Activated CD8-positive, alpha-beta memory T cell treated with anti-CD3 and anti-CD28 coated beads for 4 hours (primary cell): ENCODE measurements at places on chromosomes 4 and X.

GRCh38 chr4:184383497-184384055 lies 90.8 kb downstream of the IRF2 start:
- no peak for DNase-seq

- no peak for DNase-seq
These were observed at the start of gene NLGN4X for GRCh38 chrX:6228720-6229119. Gene NLGN4X (minus strand): TSS chrX:6228867. CDS start chrX:6151466, 77,401 bp downstream.

DNA sequence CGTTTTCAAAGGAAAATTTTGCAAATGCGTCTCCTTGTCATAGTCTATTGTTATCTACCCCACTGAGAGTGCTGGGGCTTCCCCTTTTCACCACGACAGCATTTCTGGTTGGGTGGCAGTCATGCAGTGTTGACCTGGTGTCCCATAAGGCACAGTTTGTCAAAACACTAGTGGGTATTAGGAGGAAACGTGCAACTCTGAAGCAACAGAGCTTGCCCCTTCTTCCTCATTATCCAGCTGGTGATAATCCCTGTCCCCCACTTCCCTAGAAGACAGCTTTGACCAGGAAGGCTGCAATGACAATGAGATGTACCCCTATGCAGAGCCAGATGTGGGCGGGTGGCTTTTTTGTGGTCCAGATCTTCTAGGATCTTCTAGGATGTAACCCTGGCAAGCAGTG lies 1.8 kb downstream of the TBC1D1 start:
- peak; percentile 27 for DNase-seq

- DNase-seq, result no peak
These were observed 58.9 kb upstream of the BCOR start for GRCh38 chrX:40156470-40157227.

- no peak for DNase-seq
These were observed 74.9 kb downstream of the METTL14 start for GRCh38 chr4:118760092-118760491.

- no peak for DNase-seq
These were observed 57.1 kb upstream of the ATXN3L start for GRCh38 chrX:13376857-13377549.

GRCh38 chr4:4339504-4340085 lies 47.3 kb upstream of the NSG1 start:
- no peak for DNase-seq

DNA sequence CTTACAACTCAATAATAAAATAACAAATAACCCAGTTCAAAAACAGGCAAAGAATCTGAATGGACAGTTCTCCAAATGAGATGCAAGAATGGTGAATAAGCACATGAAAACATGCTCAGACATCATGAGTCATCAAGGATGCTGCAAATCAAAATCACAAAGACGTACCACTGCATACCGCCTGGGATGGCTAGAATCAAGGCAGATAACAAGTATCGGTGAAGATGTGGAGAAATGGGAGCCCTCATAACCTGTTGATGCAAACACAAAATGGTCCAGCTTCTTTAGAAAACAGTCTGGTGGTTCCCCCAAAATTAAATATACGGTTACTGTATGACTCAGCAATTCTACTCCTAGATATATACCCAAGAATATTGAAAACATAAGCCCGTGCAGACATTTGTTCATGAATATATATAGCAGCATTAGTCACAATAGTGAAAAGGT lies 32.5 kb downstream of the AKAP4 start:
- no peak for DNase-seq

DNA sequence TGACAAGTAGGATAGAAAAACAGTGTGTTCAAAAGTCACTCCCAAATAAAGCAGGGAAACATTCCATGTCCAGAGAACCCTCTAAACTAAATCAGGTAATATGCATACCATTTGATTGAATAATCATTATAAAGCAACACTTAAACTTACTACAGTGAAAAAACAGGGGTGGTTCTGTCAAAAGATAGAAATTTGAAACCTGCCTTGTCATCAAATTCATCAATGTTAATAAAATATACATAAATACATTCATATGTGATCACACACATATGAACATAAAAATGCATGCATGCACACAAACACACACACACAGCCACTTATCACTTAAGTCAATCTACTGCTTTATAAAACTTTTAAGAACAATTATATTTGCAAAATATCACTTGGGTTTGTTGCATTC lies 485.8 kb upstream of the TECRL start:
- no peak for DNase-seq

- DNase-seq, result no peak
These were observed 394.1 kb downstream of the GALNTL6 start for GRCh38 chr4:172207258-172207657.

- no peak for DNase-seq
These were observed 62.3 kb upstream of the HHIP start for GRCh38 chr4:144583658-144584057.

DNA sequence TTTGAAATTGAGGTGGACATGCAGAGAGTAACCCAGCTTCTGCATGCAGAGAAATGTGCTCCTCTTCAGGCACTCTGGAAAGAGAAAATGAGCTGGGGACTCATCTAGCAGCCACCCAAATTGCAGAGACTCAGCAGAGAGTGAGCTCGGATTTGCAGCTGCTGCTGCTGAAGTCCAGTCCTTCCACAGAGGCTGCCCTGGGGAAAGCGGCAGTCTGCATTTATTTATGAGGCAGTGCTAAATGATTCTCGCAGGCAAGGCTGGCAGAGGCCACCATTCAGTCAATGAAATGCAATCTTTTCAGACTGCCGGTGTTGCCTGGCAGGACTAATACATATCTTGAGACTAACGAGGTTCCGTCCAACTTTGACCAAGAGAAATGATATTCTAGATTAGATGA lies 404.8 kb downstream of the NLGN4X start:
- DNase-seq, result no peak

GRCh38 chr4:7676398-7676922 lies 241.7 kb upstream of the PSAPL1 start:
- no peak for DNase-seq

- no peak for DNase-seq
These were observed 21.8 kb upstream of the TBC1D14 start for GRCh38 chr4:6887591-6888371.

DNA sequence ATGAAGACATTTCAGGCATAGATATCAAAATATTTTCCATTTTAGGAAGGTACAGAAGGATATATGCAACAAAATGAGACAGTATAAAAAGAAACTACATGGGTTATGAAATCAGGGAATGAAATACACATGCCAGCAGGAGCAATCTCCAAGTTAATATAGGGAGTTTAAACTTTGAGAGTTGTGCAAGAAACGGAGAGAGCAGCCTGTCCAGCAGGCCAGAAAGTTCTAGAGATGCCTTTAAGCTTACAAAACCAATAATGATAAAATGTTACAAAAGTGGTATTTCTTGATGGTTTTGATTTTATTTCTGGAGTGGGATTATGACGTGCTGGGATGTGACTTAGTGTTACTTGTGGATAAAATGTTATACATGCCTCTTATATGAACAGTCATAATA lies 2047.9 kb downstream of the ARAP2 start:
- DNase-seq, result no peak

DNA sequence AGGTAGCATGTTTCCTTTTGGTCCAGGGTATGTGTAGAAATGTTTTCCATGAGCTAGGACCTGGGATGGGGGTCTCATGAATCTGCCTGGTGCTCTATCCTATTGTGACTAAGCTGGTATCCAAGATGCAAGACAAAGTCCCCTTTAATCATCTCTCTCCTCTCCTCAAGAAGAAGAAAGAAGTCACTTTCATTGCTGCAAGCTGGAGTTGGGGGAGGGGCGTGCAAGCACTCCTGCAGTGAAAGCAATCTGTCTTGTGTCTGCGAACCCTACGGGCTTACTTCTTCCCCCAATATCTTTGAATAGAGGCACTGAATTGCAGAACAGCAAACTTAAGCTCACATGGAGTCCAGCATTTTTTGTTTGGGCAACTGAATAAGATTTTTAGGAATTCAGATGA lies 27.2 kb upstream of the GRPR start:
- no peak for DNase-seq

DNA sequence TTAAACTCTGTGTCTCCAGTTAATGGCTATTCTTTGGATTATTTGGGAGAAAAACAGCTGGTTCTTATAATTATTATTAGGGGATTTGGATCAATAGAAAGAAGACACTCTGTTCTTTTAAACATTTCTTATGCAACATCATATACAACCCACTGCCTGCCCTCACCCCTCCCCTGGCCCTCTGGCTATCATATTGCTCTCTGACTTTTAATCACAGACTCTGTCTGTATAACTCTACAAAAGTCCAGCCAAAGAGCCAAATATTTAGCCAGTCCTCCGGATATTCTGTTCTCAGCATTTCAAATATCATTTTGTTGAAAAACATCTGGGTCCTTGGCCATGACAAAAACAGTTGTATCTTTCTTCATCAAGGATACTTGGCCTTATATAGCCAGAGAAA lies 19.0 kb upstream of the PACRGL start:
- no peak for DNase-seq

- DNase-seq, result no peak
These were observed 317.1 kb downstream of the DCTD start for GRCh38 chr4:182600093-182600492.

DNA sequence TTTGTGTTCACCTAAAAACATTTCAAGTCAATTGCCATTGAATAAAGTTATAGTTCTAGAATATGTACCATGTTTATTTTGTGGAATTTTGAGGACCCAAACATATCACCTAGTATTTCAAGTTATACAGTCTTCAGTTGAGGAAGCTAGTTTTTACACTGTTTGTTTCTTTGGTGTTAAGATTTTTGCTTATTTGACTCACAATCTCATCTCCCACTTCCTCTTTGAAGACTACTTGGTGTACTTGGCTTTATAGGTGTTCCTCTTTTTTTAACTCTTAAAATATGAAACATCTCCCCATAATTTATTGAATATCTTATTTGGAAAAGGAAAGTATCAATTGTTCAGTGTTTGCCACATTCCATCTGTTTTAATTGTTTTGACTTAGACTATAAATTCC lies 675.4 kb downstream of the RAPGEF2 start:
- no peak for DNase-seq

GRCh38 chr4:99379571-99379970 lies 27.0 kb upstream of the ADH1C start:
- no peak for DNase-seq

DNA sequence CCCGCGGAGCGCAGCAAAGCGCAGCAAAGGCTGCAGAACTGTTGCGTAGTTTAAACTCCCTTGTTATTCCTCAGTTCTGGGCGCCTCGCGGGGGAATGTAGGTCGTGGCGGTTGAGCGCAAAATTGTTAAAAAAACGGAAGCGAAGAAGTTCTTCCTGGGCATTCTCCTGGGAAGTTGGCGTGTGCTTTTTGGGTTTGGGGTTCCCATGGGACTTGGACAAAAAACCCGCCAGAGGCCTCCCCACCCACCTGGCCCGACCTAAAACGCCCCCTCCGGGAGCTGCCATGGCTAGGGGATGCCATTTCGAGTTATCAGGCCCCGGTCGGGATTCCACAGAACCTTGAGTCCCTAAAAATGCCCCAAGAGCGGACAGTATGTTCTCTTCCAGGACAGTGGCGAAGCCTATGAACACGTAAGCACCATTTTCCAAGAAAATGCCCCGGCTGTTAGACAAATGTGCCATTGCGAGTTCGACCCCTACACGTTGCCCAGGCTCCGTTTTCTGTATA lies 8.9 kb downstream of the ZIC3 start:
- DNase-seq, result no peak

DNA sequence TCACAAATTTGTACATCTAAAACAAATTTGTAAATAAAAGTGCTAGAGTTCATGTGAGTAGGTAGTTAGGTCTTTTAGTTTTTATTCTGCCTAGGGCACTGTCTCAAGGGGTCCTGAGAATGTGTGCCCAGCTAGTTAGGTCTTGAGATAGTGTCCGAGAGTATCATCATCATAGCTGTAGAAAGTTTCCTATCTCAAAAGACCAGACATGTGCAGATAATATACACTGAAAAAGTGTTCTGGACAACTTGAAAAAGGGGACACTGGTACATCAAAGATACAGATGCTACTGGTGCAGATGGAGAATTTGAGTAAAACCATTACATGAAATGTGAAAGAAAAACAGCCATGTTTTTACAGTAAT lies 1.8 kb upstream of the ZCCHC4 start:
- DNase-seq, result no peak

DNA sequence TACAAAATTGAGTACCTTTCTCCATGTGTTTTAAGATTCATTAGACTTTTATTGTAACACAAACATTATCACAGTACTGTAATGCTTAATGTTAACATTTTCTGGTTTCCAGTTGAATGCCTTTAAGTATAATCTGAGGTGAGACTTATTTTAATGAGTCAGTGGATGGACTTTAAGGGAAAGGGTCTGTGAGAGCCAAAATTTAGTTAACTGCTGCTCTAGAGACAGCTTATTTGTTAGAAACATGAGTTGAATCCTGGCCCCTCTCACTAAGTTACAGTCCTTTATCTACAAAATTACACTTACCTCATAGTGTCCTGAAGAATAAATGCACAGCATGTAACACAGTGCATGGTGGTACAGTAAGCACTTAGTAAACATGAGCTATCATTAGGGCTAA lies 66.0 kb downstream of the PGRMC2 start:
- no peak for DNase-seq

- DNase-seq, result peak; percentile 32
These were observed 15.8 kb downstream of the ZCCHC12 start for GRCh38 chrX:118839334-118839958.

DNA sequence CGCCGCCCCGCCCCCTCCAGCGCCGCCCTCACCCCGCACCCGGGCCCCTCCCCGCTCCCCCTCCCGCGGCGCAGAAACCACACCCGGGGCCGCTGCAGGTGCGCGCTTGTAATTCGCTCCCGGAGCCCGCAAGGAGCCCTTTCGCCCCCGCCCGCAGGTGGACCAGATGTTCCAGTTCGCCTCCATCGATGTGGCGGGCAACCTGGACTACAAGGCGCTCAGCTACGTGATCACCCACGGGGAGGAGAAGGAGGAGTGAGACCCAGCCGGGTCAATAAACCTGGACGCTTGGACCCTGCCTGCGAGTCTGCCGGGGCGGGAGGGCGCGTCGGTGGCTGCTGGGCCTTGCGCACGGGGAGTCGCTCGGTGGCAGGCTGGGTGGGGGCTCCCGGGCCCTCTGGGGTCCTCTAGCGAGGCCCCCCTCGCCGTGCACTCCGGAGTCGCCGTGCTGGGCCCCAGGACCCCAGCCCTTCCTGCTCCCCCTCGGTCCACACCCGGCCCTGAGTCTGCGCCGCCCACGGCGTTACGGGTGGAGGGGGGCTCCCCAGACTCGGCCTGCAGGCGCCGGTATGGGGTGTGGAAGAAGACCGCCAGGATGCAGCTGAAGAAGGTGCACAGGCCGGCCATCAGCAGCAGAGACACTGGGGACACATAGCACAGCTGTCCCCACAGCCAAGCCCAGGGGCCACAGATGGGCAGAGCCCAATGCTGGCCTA lies 7.1 kb downstream of the SLC49A3 start:
- no peak for DNase-seq

GRCh38 chr4:88166608-88167007 lies 8.2 kb upstream of the ABCG2 start:
- DNase-seq, result no peak
